Stimulated activated CD8-positive, alpha-beta memory T cell treated with anti-CD3 and anti-CD28 coated beads, Interleukin-15, amount 100 ng/mL, for 48 hours (primary cell): ENCODE measurements at places on chromosomes 2 and 18.

GRCh38 chr18:47842836-47843235 lies 87.6 kb downstream of the SMAD2 start:
- DNase-seq, result no peak

DNA sequence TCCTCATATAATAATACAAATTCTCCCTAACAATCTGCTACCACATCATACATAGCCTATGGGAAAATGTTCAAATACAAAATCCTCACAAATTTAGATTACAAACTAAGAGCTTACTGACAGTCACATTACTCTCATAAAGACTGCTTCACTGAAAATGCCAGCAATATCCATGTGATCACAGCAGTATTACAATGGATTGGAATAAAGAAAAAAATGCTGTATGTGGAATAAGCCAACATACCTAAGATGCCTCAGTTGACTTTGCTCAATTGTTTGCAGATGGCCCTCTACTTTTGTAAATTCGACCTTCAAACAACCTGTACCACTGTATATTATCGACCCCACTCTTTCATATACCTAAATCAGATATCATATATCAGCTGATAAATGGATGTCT lies 88.7 kb downstream of the DYM start:
- DNase-seq, result no peak

- no peak for DNase-seq
These were observed 10.6 kb downstream of the KDSR start for GRCh38 chr18:63356272-63356896.

DNA sequence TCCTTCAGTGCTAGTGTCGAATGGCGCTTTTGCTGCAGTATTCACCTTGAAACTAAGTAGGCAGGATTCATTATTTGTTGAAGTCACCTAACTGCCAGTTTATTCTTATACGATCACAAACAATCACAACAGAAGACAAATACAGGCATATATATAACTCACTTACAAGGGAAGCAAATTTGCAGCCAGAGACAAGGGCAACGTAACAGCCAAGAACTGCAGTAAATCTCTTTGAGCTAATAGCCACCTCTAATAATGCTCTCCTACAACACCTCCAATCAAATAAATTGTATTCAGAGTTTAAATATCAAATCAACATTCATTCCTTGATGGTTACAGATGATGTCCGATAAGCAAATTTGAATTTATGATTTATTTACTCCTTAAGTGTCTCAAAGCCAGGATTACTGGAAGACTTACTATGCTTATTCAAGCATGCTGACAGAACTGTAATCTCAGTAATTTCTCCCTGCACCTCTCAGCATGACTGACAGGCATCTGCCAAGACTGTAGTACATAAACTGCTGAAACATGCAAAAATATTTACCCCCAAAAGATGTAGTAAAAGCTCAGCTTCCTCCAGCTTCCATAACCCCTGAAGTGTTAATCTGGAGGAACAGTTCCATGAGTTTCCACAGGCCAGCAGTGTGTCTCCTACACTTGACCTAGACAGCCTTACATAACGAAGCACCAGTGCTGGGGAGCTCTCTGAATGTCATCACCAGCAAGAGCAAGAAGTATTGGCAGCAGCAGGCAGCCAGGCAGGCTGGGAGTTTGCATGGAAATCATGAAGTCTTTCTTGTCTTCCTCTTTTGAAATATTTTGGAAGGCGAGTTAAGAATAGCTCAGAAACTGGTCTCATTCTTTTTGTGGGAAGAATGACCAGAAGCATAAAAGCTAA lies 20.9 kb upstream of the SCN1A start:
- no peak for DNase-seq

DNA sequence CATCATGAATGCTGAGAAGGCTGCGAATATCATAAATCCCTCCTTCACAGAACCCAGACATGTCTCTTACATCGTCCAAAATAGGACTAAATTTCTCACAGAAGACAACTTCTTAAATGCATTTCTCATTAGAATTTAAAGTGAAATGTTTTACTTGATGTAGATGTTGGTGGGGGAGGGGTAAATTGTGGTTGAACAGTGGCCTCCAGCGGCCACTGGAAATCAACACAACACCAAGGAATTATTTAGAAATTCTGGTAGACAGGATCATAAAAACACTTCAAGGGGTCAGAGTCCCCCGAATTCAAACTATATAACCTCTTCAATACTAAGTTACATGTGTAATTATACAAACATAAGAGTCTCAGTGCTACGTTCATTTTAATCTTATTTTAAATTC lies 135.9 kb downstream of the ABCA12 start:
- DNase-seq, result no peak
